H9 (cell line): ENCODE measurements at places on chromosomes 1 and 21. TPM values are rescaled to one million over a fixed set of nuclear protein-coding genes. Genes with fewer than 3 reads are reported as not detected.
A peak's percentile ranks its signal among the peaks of the same experiment; 100 is the strongest.

GRCh38 chr21:20443558-20444155 is 554.6 kb upstream of the NCAM2 start:
- no peaks in the 10 kb centered on the region for H3K27me3 ChIP-seq
- no peak overlapping the region for H3K4me3 ChIP-seq
- peaks cover 3% of the 10 kb centered on the region; the same call in 2 of the 3 replicates for H3K36me3 ChIP-seq
- no peak for DNase-seq

DNA sequence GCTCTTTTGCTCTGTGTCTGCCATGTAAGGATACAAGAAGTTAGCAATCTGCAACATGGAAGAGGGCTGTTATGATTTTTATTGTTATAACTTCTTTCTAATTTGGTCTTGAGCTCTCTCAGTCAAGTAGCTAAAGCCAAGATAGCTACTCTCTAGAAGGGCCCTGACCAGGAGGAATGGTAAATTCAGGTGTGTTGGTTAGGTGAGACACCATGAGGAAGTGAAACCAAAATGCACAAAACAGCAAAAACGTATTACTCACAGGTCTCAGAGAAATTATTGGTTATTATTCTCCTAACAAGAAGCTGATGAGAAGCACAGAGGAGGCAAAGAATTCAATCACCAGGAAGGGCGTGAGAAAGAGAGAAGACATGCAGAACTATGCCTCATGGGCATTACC is 51.8 kb upstream of the INSL5 start:
- no peaks in the 10 kb centered on the region for H3K4me1 ChIP-seq
- H3K36me3 ChIP-seq: no peaks in the 10 kb centered on the region
- no peak overlapping the region for H3K4me3 ChIP-seq
- no peak for DNase-seq
- H3K27me3 ChIP-seq: no peaks in the 10 kb centered on the region
- H3K27ac ChIP-seq: no peak overlapping the region

- no peak for DNase-seq
- no peak overlapping the region for H3K27ac ChIP-seq
- H3K4me1 ChIP-seq: 0 out of 2 replicates have a peak, but pooled peaks cover 2% of the 10 kb centered on the region
- no peaks in the 10 kb centered on the region for H3K27me3 ChIP-seq
- no peak overlapping the region for H3K4me3 ChIP-seq
- no peaks in the 10 kb centered on the region for H3K36me3 ChIP-seq
Measured at GRCh38 chr21:25036775-25037174, 570.5 kb downstream of the MRPL39 start.

The TPTE gene
- not detected in 2 replicates for total RNA-seq

DNA sequence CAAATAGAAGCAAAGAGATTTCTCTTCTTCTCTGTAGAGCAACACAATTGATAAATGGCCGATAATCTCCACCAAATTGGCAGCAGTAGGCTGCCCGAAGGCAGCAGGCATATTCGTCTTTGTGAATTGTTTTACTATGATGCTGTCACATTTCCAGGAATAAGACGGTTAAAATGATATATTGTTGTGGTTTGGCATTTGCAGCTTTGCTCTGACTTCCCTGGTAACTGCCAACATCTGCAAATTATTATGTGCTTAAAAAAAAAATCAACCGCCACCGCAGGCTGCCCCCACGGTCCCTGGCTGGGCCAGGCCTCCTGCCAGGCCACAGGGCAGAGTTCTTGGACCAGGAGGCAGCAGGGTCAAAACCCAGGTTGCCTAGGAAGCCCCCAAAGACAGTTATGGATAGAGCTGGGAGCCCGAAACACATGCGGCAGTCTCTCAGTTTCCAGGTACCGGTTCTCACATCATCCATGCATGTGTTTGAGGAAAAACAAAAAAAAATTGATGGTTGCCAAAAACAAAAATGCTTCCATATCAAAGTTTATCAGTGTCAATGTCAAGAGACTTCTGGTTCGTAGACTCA is 179.3 kb downstream of the ETS2 start:
- DNase-seq: no peak
- no peak overlapping the region for H3K4me3 ChIP-seq
- H3K36me3 ChIP-seq: no peaks in the 10 kb centered on the region
- H3K27ac ChIP-seq: no peak overlapping the region

GRCh38 chr1:168608796-168609715 is 32.7 kb downstream of the XCL1 start:
- H3K27ac ChIP-seq: no peak overlapping the region
- H3K36me3 ChIP-seq: no peaks in the 10 kb centered on the region
- 0 out of 2 replicates have a peak, but pooled peaks cover 2% of the 10 kb centered on the region for H3K4me1 ChIP-seq
- H3K27me3 ChIP-seq: no peaks in the 10 kb centered on the region
- H3K4me3 ChIP-seq: no peak overlapping the region

The TLCD4 gene
- total RNA-seq: 1.8 and 2.0 TPM in 2 replicates

The ERMAP gene
- total RNA-seq: 4.3 and 4.5 TPM in 2 replicates

- H3K27me3 ChIP-seq: 0 out of 2 replicates have a peak, but pooled peaks cover 3% of the 10 kb centered on the region
- no peak overlapping the region for H3K27ac ChIP-seq
- no peak overlapping the region for H3K4me3 ChIP-seq
- no peaks in the 10 kb centered on the region for H3K4me1 ChIP-seq
- H3K36me3 ChIP-seq: no peaks in the 10 kb centered on the region
Measured at GRCh38 chr1:109770331-109771095, 6.8 kb upstream of the EPS8L3 start.

The ASPM gene
- total RNA-seq: 32.4 and 34.9 TPM in 2 replicates

DNA sequence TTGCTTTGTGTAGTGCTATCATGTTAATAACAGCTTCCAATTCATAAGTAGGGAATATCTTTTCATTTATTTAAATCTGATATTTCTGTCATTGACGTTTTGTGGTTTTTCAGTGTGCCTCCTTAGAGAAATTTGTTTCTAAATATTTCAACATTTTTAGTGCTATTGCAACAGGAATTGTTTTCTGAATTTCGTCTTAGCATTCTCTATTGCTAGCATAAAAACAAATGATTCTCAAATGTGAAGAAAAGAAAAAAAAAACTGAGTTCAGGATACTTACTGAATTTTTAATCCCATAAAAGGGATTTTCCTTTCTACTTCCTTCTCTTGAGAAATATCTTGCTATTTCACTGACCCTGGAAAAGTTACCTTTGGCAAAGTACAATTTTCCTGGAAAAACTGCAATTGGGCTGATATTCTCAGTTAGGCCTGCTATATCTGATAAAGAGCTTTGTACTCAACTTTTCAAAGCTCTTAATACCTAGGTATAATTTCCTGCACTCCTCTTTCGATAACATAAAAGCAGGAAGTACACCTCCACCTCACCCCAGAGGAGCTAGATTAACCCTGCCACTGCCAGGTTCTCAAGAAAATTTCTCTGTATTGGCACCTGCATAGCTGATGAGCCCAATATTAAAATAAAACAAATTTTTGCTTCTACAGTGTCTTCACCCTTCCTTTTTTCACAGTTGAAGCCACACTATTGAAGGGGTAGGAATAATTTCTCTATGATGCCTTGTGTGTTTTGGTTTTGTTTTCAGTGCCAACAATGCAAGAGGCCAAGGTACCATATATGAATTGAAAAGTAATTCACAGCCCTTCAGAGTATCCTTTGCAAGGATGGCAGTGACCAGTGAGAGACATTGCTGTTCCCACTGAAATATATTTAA is 35.6 kb downstream of the PTPN14 start:
- no peaks in the 10 kb centered on the region for H3K27me3 ChIP-seq
- H3K4me3 ChIP-seq: no peak overlapping the region
- peaks cover 4% of the 10 kb centered on the region for H3K4me1 ChIP-seq
- no peak for DNase-seq

- no peak overlapping the region for H3K27ac ChIP-seq
- no peaks in the 10 kb centered on the region for H3K27me3 ChIP-seq
- no peak overlapping the region for H3K4me3 ChIP-seq
- no peak for DNase-seq
- H3K4me1 ChIP-seq: peaks cover 3% of the 10 kb centered on the region; the same call in 1 of the 2 replicates
- H3K36me3 ChIP-seq: no peaks in the 10 kb centered on the region
Measured at GRCh38 chr1:58434181-58434580, 112.3 kb downstream of the OMA1 start.

- no peak for DNase-seq
- H3K27ac ChIP-seq: no peak overlapping the region
- H3K36me3 ChIP-seq: 0 out of 2 replicates have a peak, but pooled peaks cover 2% of the 10 kb centered on the region
- H3K4me3 ChIP-seq: no peak overlapping the region
- no peaks in the 10 kb centered on the region for H3K4me1 ChIP-seq
- no peaks in the 10 kb centered on the region for H3K27me3 ChIP-seq
Measured at GRCh38 chr1:100443811-100444571, 91.7 kb downstream of the CDC14A start.

DNA sequence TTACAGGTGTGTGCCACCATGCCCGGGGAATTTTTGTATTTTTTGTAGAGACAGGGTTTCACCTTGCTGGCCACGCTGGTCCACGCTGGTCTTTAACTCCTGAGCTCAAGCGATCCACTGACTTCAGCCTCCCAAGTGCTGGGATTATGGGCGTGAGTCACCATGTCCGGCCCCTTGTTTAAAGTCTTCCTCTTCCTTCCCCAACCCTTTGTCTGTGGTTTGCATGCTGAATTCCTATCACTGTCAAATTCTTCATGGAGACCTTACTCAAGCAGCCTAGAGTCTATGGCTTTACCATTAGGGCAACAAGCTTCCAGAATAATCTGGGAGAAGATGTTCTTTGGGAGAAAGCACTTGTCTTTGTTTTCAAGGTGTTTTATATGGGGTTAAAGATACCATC is 34.7 kb downstream of the B3GALT5 start:
- DNase-seq: no peak
- peaks cover 76% of the 10 kb centered on the region for H3K36me3 ChIP-seq
- peaks cover 16% of the 10 kb centered on the region for H3K4me1 ChIP-seq
- H3K27ac ChIP-seq: no peak overlapping the region
- H3K4me3 ChIP-seq: no peak overlapping the region

The PLEKHM2 gene
- 45.9 and 50.4 TPM in 2 replicates for total RNA-seq

The C1orf210 gene
- total RNA-seq: 5.9 and 6.3 TPM in 2 replicates

The GPR37L1 gene
- 0.11 TPM in 2 replicates for total RNA-seq

GRCh38 chr1:111789142-111789541 is 33.4 kb downstream of the DDX20 start:
- H3K27ac ChIP-seq: no peak overlapping the region
- no peaks in the 10 kb centered on the region for H3K27me3 ChIP-seq
- H3K4me1 ChIP-seq: peaks cover 2% of the 10 kb centered on the region; the same call in 1 of the 2 replicates
- no peak overlapping the region for H3K4me3 ChIP-seq
- no peaks in the 10 kb centered on the region for H3K36me3 ChIP-seq

The PLEKHN1 gene
- total RNA-seq: 2.0 and 3.0 TPM in 2 replicates

DNA sequence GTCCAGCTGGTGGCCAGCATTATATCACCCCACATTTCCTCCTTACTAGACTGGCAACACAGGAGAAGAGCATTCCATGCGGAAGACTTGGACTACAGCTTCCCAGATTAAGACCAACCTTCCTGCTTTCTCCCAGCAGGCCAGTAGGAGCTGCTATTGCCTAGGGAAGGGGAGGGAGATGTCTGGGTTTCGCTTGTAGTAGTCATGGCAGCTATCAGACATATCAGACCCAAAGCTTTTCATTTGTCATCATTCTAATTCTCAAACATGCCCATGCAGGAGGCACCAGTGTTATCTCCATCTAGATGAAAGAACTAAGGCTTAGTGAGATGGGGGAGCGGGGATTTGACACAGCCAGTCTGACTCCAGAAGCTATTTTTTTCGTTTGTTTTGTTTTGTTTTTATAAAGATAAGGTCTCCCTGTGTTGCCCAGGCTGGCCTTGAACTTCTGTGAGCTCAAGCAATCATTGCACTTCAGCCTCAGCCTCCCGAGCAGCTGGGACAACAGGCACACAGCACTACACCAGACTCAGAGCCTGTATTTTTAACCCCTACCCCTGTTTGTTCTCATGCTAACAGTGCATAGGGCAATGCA is 4.5 kb downstream of the PLA2G2A start:
- peak; percentile 78 for DNase-seq
- H3K27me3 ChIP-seq: no peaks in the 10 kb centered on the region
- H3K27ac ChIP-seq: no peak overlapping the region
- peaks cover 8% of the 10 kb centered on the region; the same call in 1 of the 2 replicates for H3K4me1 ChIP-seq
- H3K36me3 ChIP-seq: no peaks in the 10 kb centered on the region

GRCh38 chr1:217562229-217562878 is 68.5 kb downstream of the GPATCH2 start:
- H3K4me3 ChIP-seq: no peak overlapping the region
- H3K4me1 ChIP-seq: no peaks in the 10 kb centered on the region
- H3K27ac ChIP-seq: no peak overlapping the region
- no peaks in the 10 kb centered on the region for H3K27me3 ChIP-seq
- H3K36me3 ChIP-seq: no peaks in the 10 kb centered on the region
- DNase-seq: no peak

- H3K36me3 ChIP-seq: peaks cover 2% of the 10 kb centered on the region; the same call in 2 of the 3 replicates
- no peak overlapping the region for H3K27ac ChIP-seq
- no peaks in the 10 kb centered on the region for H3K4me1 ChIP-seq
Measured at GRCh38 chr1:185974367-185975170, 240.4 kb downstream of the HMCN1 start.

GRCh38 chr1:214957330-214958137 is 125.0 kb upstream of the KCNK2 start:
- H3K27ac ChIP-seq: no peak overlapping the region
- H3K4me3 ChIP-seq: no peak overlapping the region
- no peaks in the 10 kb centered on the region for H3K27me3 ChIP-seq
- H3K36me3 ChIP-seq: no peaks in the 10 kb centered on the region
- H3K4me1 ChIP-seq: no peaks in the 10 kb centered on the region
- DNase-seq: no peak

DNA sequence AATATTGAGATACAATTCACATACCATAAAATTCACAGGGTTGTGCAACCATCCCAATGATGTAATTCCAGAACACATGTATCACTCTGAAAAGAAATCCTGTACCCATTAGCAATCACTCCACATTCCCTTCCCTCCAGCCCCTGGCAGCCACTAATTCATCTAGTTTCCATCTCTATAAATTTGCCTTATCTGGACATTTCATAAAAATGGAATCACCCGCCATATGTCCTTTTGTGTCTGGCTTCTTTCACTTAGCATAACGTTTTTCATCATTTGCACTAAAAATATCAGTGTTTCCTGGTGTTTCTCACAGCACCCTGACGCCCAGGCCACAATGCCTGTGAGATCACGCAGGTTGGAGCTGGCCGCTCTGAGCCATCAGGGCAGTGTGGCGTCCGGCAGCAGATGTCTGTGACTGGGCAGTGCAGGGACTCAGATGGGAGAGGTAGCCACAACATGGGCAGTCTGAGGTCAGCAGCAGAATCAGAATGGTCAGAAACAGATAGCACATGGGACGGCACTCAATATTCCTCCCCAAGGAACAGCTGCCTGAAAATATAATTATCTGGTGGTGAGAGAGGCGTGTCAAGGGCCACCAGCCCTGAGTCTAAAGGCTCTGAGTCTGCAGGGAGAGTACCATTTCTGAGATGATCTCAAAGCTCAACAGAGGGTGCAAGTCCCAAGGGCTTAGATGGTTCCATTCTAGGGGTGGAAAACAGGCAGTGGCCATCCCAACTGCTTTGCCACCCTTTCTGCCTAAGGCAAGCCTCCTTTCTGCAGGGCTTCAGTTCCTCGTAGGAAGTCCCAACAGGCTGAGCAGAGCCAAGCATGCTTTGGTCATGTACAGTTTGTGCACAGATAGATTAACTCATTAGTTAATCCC is 129.4 kb upstream of the EDN2 start:
- H3K27ac ChIP-seq: no peak overlapping the region
- H3K4me1 ChIP-seq: no peaks in the 10 kb centered on the region

GRCh38 chr1:107695341-107695740 is 269.6 kb downstream of the VAV3 start:
- no peaks in the 10 kb centered on the region; the same call in 2 of the 3 replicates for H3K36me3 ChIP-seq
- DNase-seq: no peak
- no peak overlapping the region for H3K27ac ChIP-seq
- no peaks in the 10 kb centered on the region for H3K4me1 ChIP-seq
- H3K27me3 ChIP-seq: no peaks in the 10 kb centered on the region

The SORT1 gene
- 41.5 and 47.9 TPM in 2 replicates for total RNA-seq

- H3K36me3 ChIP-seq: peaks cover 48% of the 10 kb centered on the region; the same call in 2 of the 3 replicates
- H3K4me3 ChIP-seq: no peak overlapping the region
- no peaks in the 10 kb centered on the region for H3K4me1 ChIP-seq
- H3K27ac ChIP-seq: no peak overlapping the region
- H3K27me3 ChIP-seq: no peaks in the 10 kb centered on the region
Measured at GRCh38 chr1:226394462-226394861, 13.4 kb downstream of the PARP1 start.

- H3K27me3 ChIP-seq: no peaks in the 10 kb centered on the region
- H3K4me1 ChIP-seq: no peaks in the 10 kb centered on the region
- H3K36me3 ChIP-seq: peaks cover 12% of the 10 kb centered on the region
- no peak overlapping the region for H3K27ac ChIP-seq
Measured at GRCh38 chr1:4673494-4673893, 19.1 kb downstream of the AJAP1 start.
